ENCODE measurements at places on chromosomes 5 and 9.

- peak; percentile 12 for DNase-seq
Measured at GRCh38 chr5:34522599-34523386, 133.3 kb upstream of the RAI14 start.

GRCh38 chr5:142688281-142688989, 2.5 kb upstream of the FGF1 start:
- DNase-seq = no peak

DNA sequence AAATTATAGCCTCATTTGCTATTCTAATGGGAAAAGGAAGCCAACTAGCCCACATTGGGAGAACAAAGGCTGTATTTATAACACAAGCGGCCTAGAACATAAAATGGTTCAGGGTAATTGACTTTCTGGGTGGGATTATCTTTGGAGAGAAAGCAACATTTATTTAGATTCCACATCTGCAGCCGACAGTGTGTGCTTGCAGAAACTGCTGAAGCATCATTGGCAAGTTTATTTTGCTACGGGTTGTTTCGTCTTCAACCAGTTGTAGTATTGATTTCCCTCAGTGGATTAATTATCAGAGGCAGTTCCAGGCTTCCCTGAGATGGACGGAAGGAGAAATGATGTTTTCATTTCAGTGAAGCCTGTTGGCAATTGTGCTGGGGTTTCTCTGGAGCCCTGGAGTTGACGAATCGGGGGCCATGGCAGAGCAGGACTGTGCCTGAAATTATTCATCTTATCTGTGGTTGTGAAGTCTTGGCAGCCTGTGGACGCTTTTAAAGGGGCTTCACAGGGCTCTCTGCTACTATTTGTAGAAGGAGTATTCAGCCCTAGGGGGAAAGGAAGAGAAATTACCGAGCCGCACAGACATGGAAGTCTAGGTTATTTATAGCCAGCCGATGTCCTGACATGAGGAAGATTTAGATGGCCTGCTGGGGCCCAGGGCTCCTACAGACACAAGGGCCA, 290.6 kb upstream of the IRX4 start:
- DNase-seq = no peak

DNA sequence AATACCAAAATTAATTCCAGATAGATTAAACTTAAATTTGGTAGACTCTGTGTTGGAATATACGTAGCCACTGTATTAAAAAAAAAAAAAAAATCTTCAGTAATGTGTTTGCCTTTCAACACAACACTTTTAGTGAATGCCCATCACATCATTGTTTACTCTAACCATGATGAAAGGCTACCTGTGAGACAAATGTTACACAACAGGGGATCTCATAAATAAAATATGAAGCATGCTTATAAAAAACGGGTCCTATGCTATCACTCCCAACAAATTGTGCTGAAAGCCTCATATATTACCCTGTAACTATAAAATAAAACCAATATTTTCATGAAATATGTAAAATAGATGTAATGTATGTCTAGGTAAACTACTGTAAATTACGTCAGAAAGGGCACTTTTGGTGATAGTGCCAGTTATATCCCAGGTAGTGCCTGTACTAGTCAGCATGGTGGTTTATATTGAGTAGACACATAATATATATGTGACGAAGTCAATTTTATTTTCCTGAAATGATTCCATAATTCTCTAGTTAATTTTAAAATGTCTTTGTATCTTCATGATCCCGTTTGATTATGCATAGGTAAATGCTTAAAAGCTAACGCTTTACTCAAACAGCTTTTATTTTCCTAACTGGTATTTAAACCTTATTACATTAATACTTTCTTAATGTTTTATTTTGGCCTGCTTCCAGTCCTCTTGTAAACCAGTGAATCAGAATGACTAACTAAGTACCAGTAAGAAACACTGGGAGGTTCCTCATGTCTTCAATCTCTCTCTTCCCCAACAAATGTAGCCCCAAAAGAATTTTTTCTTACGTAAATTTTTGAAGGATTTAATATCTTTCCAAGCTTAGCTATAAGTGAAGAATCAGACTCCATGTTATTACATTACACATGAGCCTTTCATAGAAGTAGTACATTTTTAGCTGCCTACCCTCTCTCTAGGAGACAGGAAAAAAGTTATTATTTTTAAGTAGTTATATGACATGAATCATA, 420.3 kb downstream of the GABRG2 start:
- DNase-seq = no peak
